ENCODE measurements at places on chromosomes 12 and 14. TPM values are rescaled to one million over a fixed set of nuclear protein-coding genes. Genes with fewer than 3 reads are reported as not detected.

Gene RBP5
- 1.4 TPM for total RNA-seq

Gene YAF2
- 14.3 TPM for total RNA-seq

Gene EIF2S3B
- total RNA-seq: 0.99 TPM

Gene PTPRQ
- 0.49 TPM for total RNA-seq

Gene SHMT2
- 48.8 TPM for total RNA-seq
